ENCODE measurements at places on chromosomes 4 and X.

- no peak for DNase-seq
Measured at GRCh38 chr4:13982010-13982409, 354.5 kb upstream of the BOD1L1 start.

GRCh38 chr4:140331245-140331644 lies 42.2 kb upstream of the SCOC start:
- DNase-seq = no peak

- DNase-seq = no peak
Measured at GRCh38 chrX:46218373-46218772, 326.8 kb downstream of the ZNF674 start.

GRCh38 chr4:163280703-163281519 lies 51.5 kb downstream of the NPY1R start:
- no peak for DNase-seq

DNA sequence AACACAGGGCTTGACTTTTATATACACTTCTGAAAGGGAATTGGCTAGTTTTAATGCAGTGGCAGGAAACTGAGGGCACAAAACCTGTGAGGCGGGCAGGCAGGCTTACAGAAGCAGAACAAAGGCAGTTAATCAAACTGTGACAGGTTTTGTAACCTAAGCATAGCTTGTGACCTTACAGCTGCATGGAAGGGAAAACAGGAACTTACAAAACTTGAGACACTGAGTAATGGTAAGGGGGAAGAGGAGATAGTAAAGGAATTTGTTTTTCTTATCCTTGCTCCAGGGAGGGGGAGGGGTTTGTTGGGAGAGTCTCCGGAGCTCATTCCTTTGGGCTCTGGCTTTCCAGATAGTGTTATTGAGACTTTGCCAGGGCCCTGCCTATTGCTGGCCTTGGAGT lies 55.6 kb downstream of the SLITRK4 start:
- DNase-seq = no peak

GRCh38 chr4:13436962-13437361 lies 47.2 kb downstream of the RAB28 start:
- no peak for DNase-seq

GRCh38 chr4:37438564-37439279 lies 194.2 kb downstream of the NWD2 start:
- DNase-seq = no peak

DNA sequence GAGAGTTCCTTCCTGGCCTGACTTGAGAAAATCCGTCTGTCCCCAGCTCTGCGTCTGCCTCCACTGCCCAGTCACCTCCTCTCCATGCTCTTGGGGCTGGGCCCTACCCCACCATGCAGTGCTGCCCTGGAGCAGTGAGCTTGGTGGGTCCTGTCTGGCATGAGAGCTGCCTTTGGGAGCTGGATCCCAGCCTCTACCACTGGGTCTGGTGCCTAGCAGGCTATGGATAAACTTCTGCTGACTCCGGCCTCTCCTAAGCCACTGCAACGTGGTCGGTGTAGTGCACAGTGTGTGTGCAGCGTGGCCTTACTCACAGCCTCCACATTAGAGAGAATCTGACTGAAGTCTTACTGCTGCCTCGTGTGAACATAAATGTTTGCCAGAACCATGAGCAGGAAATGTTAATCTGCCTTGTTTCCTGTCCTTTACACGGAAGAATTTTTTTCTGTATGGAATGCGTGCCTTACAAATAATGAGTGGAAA lies 47.6 kb downstream of the HTT start:
- DNase-seq = no peak

- DNase-seq = no peak
Measured at GRCh38 chr4:157808796-157809383, 363.9 kb downstream of the GASK1B start.

DNA sequence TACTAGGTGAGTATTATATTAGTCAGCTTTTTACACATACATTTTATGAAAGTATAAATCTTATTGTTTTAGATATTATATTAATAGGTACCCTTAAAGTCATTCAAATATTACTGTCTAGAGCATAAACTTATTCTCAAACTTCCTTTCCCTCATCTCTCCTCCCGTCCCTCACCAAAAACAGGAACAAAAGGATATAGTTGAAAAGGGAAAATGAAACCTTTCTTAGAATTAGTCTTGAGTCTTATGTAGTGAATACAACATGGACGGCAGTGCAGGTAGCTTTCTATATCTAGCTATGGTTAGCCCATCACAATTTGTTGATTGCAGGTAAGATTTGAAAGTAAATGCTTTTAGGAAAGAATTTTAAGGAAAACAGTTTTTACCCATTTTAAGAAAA lies 65.6 kb downstream of the RBPJ start:
- no peak for DNase-seq

DNA sequence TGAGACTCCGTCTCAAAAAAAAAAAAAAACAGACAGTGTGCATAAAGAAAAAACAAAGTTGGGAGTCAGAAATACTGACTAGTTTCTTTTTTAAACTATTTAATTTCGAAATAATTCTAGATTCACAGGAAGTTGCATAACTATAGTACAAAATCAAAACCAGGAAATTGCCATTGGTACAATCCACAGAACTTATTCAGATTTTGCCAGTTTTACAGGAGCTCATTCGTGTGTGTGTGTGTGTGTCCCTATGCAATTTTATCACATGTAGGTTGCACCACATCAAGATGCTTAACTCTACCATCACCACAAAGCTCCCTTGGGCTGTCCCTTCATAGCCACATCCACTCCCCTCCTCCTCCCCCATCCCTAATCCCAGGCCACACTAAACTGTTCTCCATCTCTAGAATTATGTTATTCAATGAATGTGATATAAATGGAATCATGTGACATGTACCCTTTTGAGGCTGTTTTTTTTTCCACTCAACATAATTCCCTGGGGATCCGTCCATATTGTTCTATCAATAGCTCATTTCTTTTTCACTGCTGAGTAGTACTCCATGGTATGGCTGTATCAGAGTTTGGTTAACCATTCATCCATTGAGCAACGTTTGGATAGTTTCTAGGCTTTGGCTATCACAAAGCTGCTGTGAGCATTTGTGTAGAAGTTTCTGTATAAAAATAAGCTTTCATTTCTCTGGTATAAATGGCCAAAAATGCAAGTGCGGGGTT lies 16.3 kb upstream of the DDX3X start:
- DNase-seq = no peak
